Glutamatergic neuron (in vitro differentiated cells): ENCODE measurements at places on chromosomes 11 and 22. TPM values are rescaled to one million over a fixed set of nuclear protein-coding genes. Genes with fewer than 3 reads are reported as not detected.

DNA sequence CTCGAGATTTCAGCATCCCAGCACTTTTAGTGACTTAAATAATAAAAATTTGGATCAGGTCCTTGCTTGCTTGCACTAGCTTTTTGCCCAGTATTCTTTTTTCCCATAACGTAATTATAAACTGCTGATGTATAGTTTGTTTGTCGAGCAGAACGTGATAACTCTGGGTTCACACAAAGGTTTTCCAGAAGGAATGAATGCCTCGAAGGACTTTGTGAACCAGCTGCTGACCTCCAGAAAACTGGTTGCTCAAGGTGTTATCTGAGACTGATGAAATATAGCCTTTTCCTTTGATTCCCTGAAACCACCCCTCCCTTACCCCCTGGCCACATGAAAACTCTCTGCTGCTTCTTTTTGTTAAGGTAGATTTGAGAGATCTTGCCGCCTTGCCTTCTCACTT, 229.1 kb upstream of the CARD18 start:
- H3K36me3 ChIP-seq, result no peaks in the 10 kb centered on the region
- DNase-seq, result no peak
- no peaks in the 10 kb centered on the region for H3K27me3 ChIP-seq
- no peak overlapping the region for H3K27ac ChIP-seq

DNA sequence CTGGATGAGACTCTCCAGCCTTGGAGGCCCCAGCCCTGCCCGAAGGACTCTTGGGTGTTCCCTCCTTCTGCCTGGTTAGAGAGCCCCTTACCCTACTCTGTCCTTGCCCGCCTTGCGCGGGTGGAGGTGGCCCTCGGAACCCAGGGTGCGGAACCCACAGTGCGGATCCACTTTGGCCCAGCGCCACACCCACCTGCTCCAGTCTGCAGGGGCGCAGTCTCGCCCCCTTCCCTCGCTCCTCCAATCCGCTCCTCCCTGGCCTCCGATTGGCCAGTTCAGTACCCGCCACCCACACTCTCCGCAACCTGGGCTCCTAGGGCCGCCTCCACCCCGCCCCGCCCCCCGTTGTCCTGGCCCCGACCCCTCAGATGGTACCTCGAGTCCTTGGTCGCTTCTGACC, 2.4 kb downstream of the CAPN1 start:
- peaks cover 8% of the 10 kb centered on the region for H3K4me1 ChIP-seq
- DNase-seq, result peak; percentile 36
- H3K27me3 ChIP-seq, result peaks cover 10% of the 10 kb centered on the region
- H3K27ac ChIP-seq, result peak overlapping the region; percentile 28

Gene NAALAD2
- total RNA-seq, result 7.2 TPM

DNA sequence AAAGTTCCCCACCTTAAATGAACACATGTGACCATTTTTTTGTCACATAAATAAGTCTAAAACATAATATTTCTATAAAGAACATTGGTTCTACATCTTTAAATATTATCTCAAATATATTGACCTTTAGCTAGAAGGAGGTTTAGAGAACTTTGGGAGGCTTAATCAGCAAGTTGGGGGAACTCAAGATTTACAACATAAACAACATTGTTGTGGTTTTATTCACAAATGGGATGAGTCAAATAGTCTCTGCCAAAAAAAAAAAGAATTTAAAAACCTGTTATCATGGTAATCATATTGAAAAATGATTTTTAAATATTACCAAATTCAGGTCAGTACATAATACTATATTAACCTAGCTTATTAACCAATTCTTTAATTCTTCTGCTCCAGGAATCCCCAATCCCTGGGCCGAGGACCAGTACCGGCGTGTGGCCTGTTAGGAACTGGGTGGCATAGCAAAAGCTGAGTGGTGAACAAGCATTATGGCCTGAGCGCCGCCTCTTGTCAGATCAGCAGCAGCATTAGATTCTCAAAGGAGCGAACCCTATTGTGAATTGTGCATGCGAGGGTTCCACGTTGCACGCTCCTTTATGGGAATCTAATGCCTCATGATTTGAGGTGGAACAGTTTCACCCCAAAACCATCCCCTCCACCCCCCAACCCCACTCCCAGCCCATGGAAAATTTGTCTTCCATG, 98.2 kb downstream of the RDX start:
- no peak for DNase-seq
- no peak overlapping the region for H3K27ac ChIP-seq
- H3K27me3 ChIP-seq, result no peaks in the 10 kb centered on the region
- H3K4me1 ChIP-seq, result no peaks in the 10 kb centered on the region

DNA sequence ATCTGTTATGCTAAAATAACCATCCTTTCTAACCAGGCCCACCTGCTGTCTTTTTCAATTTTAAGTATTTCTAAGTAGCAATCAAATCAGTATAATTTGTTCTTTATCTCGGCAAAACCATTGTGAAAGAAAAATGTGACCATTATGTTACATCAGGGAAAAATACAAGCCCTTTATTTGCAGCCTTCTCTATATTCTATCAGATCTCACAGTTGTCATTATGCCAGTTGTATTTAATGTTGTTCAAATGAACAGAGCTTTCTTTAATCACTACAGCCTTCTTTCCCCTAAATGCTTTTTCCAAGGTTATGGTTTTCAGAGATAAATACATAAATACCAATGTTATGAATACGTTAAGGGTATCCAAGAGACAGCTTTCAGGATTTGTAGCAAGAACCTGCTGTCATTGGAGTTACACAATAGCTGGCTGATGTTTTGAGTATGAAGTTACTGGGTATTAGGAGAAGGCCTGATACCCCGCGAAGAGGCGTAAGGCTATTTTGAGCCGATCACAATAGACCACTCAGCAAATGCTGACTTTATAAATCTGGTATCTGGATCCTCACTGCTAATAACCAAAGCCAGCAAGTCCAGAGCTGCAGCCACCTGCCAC, 406.3 kb downstream of the CADM1 start:
- H3K4me3 ChIP-seq, result no peak overlapping the region
- H3K4me1 ChIP-seq, result peaks cover 2% of the 10 kb centered on the region
- H3K36me3 ChIP-seq, result no peaks in the 10 kb centered on the region

DNA sequence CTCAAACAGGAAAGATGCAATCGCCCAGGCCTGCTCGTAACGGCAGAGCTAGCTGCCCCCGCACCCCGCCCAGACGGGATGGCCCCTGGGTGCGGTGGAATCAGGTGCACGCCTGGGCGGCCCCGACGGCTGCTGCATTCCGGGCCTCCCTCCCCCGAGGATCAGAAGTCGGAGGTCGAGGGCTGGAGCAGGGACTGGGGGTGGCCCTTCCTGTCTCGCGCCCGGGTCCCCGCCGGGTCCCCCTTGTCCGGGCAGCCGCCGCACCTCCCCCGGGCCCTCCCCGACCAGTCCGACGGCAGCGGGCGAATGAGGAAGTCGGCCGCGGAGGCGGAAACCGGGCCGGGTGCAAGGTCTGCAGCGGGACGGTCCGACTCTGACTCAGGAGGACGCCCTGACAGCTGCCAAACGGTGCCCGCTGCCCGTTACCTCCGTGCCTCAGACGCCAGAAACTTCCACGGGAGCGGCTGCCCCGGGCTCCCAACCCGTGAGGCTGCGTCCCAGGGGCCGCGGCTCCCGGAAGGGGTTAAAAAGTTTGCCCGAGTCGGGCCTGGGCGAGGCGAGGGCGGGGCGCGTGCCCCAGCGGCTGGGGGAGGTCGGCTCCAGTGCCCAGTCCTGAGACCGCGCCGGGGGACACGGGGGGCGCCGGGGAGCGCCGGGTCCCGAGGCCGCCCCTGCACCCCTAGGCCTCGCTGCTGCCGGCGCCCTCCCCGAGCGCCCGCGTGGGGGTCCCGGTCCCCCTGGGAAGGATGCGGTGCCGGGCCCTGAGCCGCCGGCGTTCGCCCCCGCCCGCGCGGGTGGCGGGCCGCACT, 663 bp downstream of the MYH9 start:
- DNase-seq, result peak; percentile 48
- peaks cover 4% of the 10 kb centered on the region for H3K27me3 ChIP-seq
- H3K4me1 ChIP-seq, result peaks cover 24% of the 10 kb centered on the region
- no peaks in the 10 kb centered on the region for H3K36me3 ChIP-seq

Gene MS4A1
- total RNA-seq, result not detected

Gene CHRNA10
- total RNA-seq, result 0.91 TPM

Gene OR51B5
- total RNA-seq, result not detected

Gene TRPM5
- total RNA-seq, result not detected
